ENCODE measurements at places on chromosomes 2 and 18. TPM values are rescaled to one million over a fixed set of nuclear protein-coding genes. Genes with fewer than 3 reads are reported as not detected.

GRCh38 chr2:120491111-120491625 is 145.2 kb downstream of the INHBB start:
- H3K27ac ChIP-seq: no peak overlapping the region
- H3K4me3 ChIP-seq: no peak overlapping the region
- H3K36me3 ChIP-seq: no peaks in the 10 kb centered on the region
- peaks cover 10% of the 10 kb centered on the region for H3K27me3 ChIP-seq
- H3K4me1 ChIP-seq: no peaks in the 10 kb centered on the region

- no peak overlapping the region for H3K4me3 ChIP-seq
- H3K27me3 ChIP-seq: no peaks in the 10 kb centered on the region
- no peak for DNase-seq
- H3K4me1 ChIP-seq: no peaks in the 10 kb centered on the region
These were observed 165.7 kb upstream of the FN1 start for GRCh38 chr2:215601526-215601925.

DNA sequence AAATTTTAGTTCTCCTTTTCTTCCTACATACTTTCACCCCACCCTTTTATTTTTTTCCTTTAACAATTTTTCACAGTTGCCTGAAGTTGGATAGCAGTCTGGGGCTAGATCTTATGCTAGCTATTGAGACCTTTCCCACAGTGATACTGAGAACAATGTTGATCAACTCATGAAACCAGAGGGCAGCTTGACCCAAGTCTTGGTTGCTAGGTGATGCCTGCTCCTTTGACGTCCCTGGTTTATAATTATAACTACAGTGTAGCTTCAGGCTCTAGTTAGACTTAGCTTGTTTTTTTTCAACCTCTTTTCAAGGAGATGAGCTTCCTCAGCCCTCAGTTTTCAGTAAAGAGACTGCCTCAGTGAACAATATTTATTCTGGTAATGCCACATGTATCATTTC is 648.5 kb downstream of the IRS1 start:
- H3K4me1 ChIP-seq: no peaks in the 10 kb centered on the region
- H3K27ac ChIP-seq: no peak overlapping the region
- DNase-seq: no peak
- no peaks in the 10 kb centered on the region for H3K27me3 ChIP-seq
- H3K4me3 ChIP-seq: no peak overlapping the region
- no peaks in the 10 kb centered on the region for H3K36me3 ChIP-seq

GRCh38 chr2:101374821-101375561 is 12.3 kb downstream of the CREG2 start:
- no peak for DNase-seq
- H3K27me3 ChIP-seq: no peaks in the 10 kb centered on the region
- peaks cover 8% of the 10 kb centered on the region for H3K4me1 ChIP-seq
- H3K36me3 ChIP-seq: peaks cover 3% of the 10 kb centered on the region

DNA sequence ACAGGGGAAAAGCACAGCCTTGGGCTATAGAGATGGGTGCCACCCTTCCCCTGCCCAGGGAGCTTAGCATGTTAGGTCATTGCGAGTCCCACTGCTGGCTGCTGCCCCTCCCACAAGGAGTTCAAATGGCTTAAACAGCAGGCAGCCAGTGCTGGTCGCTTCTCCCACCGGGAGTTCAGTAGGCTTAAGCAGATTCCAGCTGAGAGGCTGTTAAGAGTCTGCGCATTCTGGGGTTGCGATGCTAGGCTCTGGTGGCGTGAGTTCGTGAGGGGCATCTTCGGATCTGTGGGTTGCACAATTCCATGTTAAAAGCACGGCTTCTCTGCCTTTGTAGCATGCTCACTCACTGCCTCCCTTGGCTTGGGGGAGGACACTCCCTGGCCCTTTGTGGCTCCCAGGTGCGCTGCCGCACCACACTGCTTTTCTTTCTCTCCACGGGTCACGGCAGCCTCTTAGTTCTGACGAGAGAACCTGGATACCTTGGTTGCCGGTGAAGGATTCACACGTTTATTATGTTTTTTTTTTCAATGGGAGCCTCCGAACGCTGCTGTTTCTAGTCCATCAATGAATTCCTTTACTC is 93.2 kb downstream of the UNC80 start:
- H3K4me3 ChIP-seq: no peak overlapping the region
- DNase-seq: no peak
- no peaks in the 10 kb centered on the region for H3K36me3 ChIP-seq
- no peak overlapping the region for H3K27ac ChIP-seq

GRCh38 chr2:38653715-38654527 is 12.0 kb upstream of the GALM start:
- peak overlapping the region; percentile 67 for H3K4me3 ChIP-seq
- H3K27ac ChIP-seq: peak overlapping the region; percentile 96
- peaks cover 7% of the 10 kb centered on the region for H3K27me3 ChIP-seq
- no peaks in the 10 kb centered on the region for H3K36me3 ChIP-seq

- H3K27ac ChIP-seq: no peak overlapping the region
- H3K4me1 ChIP-seq: no peaks in the 10 kb centered on the region
- no peak for DNase-seq
- no peaks in the 10 kb centered on the region for H3K36me3 ChIP-seq
These were observed 105.6 kb downstream of the TGFA start for GRCh38 chr2:70448041-70448440.

GRCh38 chr2:68748568-68748967 is 14.0 kb downstream of the ARHGAP25 start:
- H3K27me3 ChIP-seq: no peaks in the 10 kb centered on the region
- H3K27ac ChIP-seq: peak overlapping the region; percentile 55
- DNase-seq: no peak
- no peak overlapping the region for H3K4me3 ChIP-seq

CDK5R2 gene
- total RNA-seq: not detected

KLHL30 gene
- total RNA-seq: not detected

CDH20 gene
- 0.14 TPM for total RNA-seq

LINC00305 gene
- total RNA-seq: not detected

WBP1 gene
- total RNA-seq: 87.7 TPM

LCT gene
- 0.19 TPM for total RNA-seq
